ENCODE measurements at places on chromosomes 3 and 15. TPM values are rescaled to one million over a fixed set of nuclear protein-coding genes. Genes with fewer than 3 reads are reported as not detected.

DNA sequence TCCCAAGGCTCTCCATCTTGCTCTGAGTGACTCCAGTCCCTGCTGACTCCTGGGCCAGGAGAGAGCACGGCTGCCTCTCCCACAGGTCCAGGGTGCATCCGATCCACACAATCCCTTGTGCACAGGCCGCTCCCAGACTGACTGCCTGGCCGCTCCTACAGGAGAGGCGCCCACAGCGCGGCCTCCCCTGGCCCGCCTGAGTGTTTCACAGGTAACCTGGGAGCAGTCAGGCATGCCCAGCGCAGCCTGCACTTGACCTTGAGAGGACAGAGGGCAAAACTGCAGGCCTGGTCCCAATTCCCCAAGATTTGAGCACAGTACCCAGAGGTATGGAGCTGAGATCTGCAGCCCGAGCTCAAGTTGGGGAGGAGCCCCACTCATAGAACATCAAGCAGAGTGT, 490.2 kb downstream of the CNTN6 start:
- DNase-seq, result no peak

GRCh38 chr3:48711727-48712126, 5.3 kb downstream of the IP6K2 start:
- no peak for DNase-seq

DNA sequence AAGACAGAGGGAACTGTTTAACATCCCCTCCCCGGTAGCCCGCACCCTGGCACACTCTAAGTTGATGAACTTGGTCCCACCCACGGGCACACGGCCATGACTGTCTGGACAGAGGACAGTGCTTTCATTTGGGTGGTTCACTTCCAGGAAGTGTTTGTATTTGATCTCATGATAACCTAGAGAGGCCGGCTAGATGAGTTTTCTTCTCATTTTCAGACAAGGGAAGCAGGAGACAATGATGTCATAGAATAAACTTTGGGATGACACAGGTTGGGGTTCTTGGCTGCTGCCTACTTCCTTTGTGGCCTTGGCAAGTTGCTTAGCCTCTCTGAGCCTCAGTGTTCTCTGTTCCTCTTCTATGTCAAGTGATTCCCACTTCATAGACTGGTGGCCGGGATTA, 16.1 kb upstream of the LYSMD4 start:
- DNase-seq, result peak; percentile 49

The DBR1 gene
- total RNA-seq, result 14.0 TPM

GRCh38 chr3:108175352-108175751, 46.9 kb downstream of the IFT57 start:
- peak; percentile 39 for DNase-seq

- no peak for DNase-seq
These were observed 7.3 kb downstream of the GTF2E1 start for GRCh38 chr3:120749843-120750242.

- DNase-seq, result no peak
These were observed 39.8 kb upstream of the TMC3 start for GRCh38 chr15:81413851-81414250.
